ENCODE measurements at places on chromosomes 5 and 9. TPM values are rescaled to one million over a fixed set of nuclear protein-coding genes. Genes with fewer than 3 reads are reported as not detected.

The PLK2 gene
- 166 TPM for total RNA-seq

The OR1J2 gene
- not detected for total RNA-seq

The PDE8B gene
- not detected for total RNA-seq

The GFI1B gene
- not detected for total RNA-seq

Measured in hair follicular keratinocyte (primary cell).